ENCODE measurements at places on chromosomes 11 and 22.
A peak's percentile ranks its signal among the peaks of the same experiment; 100 is the strongest.

DNA sequence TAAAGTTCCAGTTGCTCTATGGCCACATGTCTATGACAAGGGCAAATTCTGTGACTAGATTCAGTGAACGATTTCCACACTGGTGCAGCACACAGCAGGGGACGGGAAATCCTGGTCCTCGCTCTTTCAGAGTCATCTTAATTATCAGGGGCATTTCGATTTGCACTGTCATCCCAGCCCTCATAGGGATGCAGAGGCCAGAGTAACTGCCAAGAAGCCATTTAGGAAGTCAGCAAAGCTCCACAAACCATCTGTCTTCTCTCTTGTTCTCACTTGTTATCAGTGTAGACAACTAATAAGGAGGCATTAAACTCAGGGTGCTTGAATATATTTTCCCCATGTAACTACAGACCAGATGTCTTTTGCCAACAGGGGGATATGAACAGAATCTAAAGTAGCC lies 151.7 kb downstream of the STK33 start:
- DNase-seq: no peak

- peak; percentile 2 for DNase-seq
These were observed at the start of gene PVALB for GRCh38 chr22:36816636-36817524. TSS of gene PVALB (minus strand) at chr22:36817035. CDS start at chr22:36817005, 30 bp downstream.

GRCh38 chr11:111596319-111596718 lies 5.9 kb upstream of the SIK2 start:
- DNase-seq: no peak

GRCh38 chr11:102414559-102414958 lies 38.0 kb downstream of the TMEM123 start:
- no peak for DNase-seq

- no peak for DNase-seq
These were observed 25.7 kb upstream of the OAF start for GRCh38 chr11:120184946-120185705.

DNA sequence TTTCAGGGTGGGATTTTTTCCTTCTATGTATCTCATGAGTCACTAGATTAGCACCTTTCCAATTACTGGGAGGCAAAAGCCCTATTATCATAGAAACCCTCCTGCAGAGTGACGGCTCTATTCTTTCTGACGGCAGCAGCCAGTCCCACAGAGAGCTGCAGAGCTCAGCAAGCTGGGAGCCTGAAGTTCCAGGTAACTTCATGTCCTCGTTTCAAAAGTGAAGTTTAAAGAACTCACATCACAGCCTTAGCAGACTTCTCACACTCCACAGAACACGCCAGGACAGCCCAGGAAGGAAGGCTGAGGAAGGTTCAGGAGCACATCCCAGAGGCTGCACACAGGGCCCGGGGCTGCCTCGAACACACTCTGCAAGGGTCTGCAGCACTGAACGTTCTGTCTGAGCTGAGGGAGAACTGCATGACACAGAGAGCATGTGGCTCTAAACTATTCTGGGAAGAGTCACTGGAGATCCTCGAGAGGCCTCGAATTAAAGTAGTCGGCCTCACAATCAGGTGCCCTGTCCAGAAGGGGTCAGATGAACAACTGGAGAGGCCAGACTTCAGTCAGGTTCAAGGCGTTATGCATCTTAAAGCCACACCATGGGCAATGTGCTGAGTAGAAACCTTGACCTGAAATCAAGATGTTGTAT lies 104.2 kb upstream of the DRD2 start:
- no peak for DNase-seq

- no peak for DNase-seq
These were observed 8.6 kb downstream of the RPUSD4 start for GRCh38 chr11:126202646-126203359.

DNA sequence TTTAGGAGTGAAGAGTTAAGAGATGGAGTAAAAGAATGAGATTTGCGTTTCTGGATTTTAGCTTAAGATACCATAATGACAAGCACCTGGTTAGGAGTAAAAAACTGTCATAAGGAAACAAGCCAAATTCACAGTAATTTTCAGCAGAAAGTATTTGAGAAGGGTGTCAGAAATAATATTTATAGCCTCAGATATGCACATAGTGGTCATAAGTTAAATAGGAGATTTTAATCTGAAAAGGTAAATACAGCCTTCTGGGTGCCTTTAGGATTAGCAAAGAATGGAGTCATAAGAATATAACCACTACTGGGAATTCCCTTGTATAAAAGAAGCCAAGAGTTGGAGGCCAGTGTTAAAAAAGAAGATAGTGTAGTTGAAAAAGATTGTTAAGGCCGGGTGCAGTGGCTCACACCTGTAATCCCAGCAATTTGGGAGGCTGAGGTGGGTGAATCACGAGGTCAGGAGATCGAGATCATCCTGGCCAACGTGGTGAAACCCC lies 160.1 kb downstream of the SWAP70 start:
- no peak for DNase-seq

Data from stimulated activated CD4-positive, alpha-beta T cell treated with anti-CD3 and anti-CD28 coated beads, Interleukin-1b, Interleukin-23, amount 100 ng/mL, for 24 hours (primary cell).